ENCODE measurements at places on chromosomes 11 and 22.

GRCh38 chr22:47158457-47158856, 396.0 kb downstream of the TBC1D22A start:
- no peak for DNase-seq

DNA sequence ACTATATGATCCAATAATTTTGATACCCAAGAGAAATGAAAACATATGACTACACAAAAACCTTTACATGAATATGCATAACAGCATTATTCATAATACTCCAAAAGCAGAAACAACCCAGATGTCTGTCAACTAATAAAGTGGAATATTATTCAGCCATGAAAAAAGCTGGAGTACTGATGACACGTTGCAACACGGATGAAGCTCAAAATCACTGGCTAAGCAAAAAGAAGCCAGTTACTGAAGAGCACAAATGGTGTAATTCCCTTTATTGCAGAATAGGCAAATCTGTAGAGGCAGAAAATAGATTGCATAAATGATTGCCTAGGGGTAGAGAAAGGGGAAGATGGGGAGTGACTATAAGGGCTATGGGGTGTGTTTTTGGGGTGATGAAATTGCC, 117.6 kb upstream of the FGF3 start:
- DNase-seq: no peak

GRCh38 chr11:1928470-1928890, 9.0 kb downstream of the TNNT3 start:
- no peak for DNase-seq

DNA sequence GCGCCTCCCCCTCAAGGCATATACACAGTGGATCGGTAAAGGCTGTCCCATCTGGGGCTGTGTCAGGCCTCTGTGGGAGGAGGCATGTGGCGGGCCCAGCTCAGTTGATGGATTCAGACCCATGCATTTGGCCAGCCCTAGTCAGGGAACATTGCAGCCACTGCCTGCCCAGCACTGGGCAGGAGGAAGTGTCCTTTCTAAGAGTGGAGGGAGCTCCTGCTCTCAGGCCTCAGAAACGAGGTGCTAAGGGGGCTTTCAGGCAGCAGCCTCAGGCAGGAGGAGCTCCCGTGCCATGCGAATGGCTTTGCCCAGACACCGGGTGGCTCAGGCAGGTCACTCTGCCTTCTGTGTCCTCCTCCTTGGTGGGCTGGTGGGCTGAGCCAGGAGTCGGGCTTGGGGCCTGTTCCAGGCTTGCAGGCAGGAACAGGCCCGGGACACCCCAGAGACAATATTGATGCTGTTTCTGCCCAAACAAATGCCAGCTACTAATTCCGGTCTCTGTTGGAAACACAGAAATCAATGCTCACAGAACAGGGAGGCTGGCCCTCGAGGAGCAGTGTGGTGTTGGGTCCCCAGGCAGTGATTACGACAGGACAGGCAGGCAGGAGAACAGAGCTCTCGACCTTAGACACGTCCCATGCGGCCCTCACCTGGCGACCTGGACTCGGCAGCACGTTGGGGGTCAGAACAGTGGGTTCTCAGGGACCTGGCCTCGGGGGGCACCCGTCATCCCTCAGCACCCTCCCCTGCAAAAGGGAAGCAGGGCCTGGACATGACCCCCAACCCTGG, 42.3 kb upstream of the CCDC188 start:
- DNase-seq: no peak

GRCh38 chr22:22057617-22058378, 75.2 kb upstream of the TOP3B start:
- no peak for DNase-seq
